A549 (cell line): ENCODE measurements at places on chromosomes 3 and 15. TPM values are rescaled to one million over a fixed set of nuclear protein-coding genes. Genes with fewer than 3 reads are reported as not detected.
A peak's percentile ranks its signal among the peaks of the same experiment; 100 is the strongest.

DNA sequence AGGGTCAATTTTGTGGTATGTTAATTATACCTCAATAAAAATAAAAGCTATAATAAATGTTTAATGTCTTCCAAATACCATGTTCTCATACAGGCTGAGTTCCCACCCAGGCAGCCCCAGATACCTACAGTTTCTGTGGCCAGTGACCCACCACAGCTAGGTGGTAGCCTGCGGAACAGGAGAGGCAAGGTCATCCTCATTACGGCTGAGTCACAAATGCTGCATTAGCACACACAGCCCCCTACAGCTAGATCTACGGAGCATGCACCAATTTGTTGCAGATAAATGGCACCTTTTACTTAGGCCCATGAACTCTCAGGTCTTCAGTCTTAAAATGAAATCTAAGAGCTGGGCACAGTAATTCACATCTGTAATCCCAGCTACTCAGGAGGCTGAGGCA lies 5.1 kb downstream of the SPATA12 start:
- DNase-seq: no peak

GRCh38 chr3:100813828-100814227 lies 104.5 kb downstream of the TFG start:
- no peak for DNase-seq

- DNase-seq: no peak
Measured at GRCh38 chr15:91407269-91407889, 307.3 kb downstream of the SV2B start.

The CCDC174 gene
- polyA plus RNA-seq: 10.8 to 12.6 TPM (median 11.7 TPM) in 3 replicates

The OR5K2 gene
- polyA plus RNA-seq: not detected in 3 replicates

DNA sequence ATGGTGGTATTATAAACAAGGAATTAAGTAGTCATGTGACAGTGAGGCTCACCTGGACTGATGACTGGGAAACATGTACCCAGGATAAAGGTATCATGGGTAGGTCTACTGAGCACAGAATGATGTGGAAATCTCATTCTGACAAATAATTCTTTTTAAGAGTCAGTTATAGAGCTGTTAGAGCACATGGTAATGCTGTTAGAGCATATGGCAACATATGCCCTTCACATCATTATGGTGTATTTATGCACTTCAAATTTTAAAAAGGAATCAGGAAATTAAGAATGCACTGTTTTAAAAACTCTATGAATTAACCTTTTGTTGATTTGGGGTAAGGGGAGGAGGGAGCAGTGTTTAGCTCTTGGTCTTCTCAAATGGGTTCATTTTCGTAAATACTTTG lies 1.7 kb downstream of the SLC6A20 start:
- DNase-seq: no peak

DNA sequence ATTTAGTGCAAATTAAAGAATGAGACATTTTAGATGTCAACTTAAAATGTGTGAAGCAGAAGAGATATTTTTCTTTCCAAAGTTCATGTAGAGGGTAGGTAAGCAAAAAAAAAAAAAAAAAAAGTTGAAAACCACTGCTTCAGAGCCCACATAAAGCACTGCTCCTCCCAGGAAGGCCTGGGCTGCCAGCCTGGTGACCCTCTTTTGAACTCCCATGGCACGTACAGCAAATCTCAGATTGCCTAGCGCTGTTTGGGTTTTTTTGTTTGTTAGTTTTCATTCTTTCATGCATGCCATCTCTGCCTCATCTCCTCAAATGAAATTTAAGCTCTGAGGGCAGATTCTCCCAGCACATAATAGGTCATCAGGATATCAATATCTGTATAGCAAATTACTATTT lies 120.1 kb downstream of the SRGAP3 start:
- no peak for DNase-seq

The XXYLT1 gene
- polyA plus RNA-seq: 9.7 to 11.9 TPM (median 11.1 TPM) in 3 replicates

The MAP3K13 gene
- polyA plus RNA-seq: 15.8 to 16.3 TPM (median 15.9 TPM) in 3 replicates

DNA sequence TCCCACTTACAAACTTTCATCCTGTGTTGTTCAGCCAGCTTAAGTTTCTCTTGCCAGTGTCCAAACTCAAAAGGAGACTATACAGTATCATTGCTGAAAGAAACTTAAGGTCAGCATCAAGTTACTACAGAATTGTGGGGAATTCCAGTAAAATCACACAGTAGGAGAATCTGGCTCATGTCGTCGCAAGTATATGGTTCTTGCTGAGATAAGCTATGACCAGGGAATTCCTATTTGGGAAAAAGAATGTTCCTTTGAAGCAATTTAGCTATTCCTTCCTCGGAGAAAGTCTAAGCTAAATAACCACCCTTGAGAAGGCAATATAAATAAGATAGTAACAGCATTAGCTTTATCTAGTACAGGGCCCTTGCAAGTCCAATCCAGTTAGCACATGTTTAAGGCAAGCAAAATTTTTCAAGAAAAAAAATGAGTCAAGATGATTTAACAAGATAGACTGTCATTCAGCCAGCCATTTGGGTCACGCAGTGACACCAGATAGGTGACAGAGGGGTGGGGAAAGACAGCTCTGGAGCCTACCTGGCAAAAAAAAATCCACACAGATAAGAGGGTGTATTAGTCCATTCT lies 78.2 kb upstream of the THBS1 start:
- no peak for DNase-seq

The ANKUB1 gene
- not detected in 3 replicates for polyA plus RNA-seq

DNA sequence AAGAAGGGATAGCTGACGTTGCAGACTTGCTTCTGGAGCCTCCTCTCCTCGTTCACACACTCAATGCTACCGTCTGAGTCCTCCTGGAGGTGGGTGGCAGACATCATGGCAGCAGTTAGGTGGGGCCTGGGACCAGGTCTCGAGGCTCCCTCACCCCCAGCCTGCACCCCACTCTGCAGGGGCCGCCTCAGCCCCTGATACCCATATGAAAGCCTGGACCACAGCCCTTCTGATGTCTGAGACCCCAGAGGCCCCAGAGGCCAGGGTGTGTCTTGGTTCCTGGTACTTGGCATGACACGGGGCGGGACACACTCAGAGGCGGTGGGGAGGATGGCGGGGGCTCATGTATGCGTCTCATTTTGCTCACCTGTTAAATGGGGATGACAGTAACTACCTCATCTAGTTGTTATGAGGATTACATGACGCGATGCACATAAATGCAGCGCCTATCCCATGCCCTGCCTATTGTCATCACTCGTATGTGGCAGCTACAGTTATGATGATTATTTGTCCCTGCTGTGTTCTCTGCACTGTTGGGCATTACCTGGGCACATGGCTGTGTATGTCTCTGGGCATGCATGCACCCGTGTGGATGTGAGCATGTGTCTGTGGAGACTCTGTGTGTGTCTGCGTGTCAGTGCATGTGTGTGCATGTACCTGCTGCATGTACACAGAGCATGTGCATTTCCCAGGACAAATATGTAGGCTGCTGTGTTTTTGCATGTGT lies 39.9 kb downstream of the FEM1B start:
- DNase-seq: no peak

The PLIN1 gene
- 0.13 to 0.28 TPM (median 0.27 TPM) in 3 replicates for polyA plus RNA-seq

GRCh38 chr3:11643201-11643603 lies 513 bp downstream of the VGLL4 start:
- DNase-seq: peak; percentile 52

- no peak for DNase-seq
Measured at GRCh38 chr3:42163622-42164244, 72.6 kb downstream of the TRAK1 start.

The ACTRT3 gene
- polyA plus RNA-seq: 2.8 to 4.4 TPM (median 3.3 TPM) in 3 replicates

The RBPMS2 gene
- 7.8 to 8.7 TPM (median 8.7 TPM) in 3 replicates for polyA plus RNA-seq
